ENCODE measurements at places on chromosomes 7 and 10. TPM values are rescaled to one million over a fixed set of nuclear protein-coding genes. Genes with fewer than 3 reads are reported as not detected.

Gene ATAD1
- total RNA-seq, result 50.2 TPM

Gene CCDC6
- total RNA-seq, result 61.5 TPM

Gene MKRN1
- total RNA-seq, result 73.6 TPM

Gene ELFN1
- total RNA-seq, result not detected

Gene GDF2
- not detected for total RNA-seq

Gene TWIST1
- total RNA-seq, result 1.2 TPM

Gene INA
- 0.87 TPM for total RNA-seq

Gene KLF14
- total RNA-seq, result not detected

Gene FAM171A1
- 2.9 TPM for total RNA-seq

Gene MYOF
- 33.2 TPM for total RNA-seq

Gene SSC4D
- 0.71 TPM for total RNA-seq

- DNase-seq, result no peak
- H3K4me1 ChIP-seq, result no peaks in the 10 kb centered on the region
- no peak overlapping the region for H3K4me3 ChIP-seq
- H3K27me3 ChIP-seq, result peaks cover 26% of the 10 kb centered on the region
- H3K27ac ChIP-seq, result no peak overlapping the region
Measured at GRCh38 chr7:77453531-77453930, 37.4 kb upstream of the GSAP start.

- H3K4me3 ChIP-seq, result peak overlapping the region; percentile 14
- peaks cover 33% of the 10 kb centered on the region for H3K4me1 ChIP-seq
- no peak overlapping the region for H3K27ac ChIP-seq
- H3K27me3 ChIP-seq, result peaks cover 6% of the 10 kb centered on the region
Measured at GRCh38 chr10:5663692-5664427, 2.5 kb downstream of the ASB13 start.

- DNase-seq, result no peak
- H3K4me3 ChIP-seq, result no peak overlapping the region
Measured at GRCh38 chr7:112395893-112396292, 54.4 kb upstream of the IFRD1 start.

DNA sequence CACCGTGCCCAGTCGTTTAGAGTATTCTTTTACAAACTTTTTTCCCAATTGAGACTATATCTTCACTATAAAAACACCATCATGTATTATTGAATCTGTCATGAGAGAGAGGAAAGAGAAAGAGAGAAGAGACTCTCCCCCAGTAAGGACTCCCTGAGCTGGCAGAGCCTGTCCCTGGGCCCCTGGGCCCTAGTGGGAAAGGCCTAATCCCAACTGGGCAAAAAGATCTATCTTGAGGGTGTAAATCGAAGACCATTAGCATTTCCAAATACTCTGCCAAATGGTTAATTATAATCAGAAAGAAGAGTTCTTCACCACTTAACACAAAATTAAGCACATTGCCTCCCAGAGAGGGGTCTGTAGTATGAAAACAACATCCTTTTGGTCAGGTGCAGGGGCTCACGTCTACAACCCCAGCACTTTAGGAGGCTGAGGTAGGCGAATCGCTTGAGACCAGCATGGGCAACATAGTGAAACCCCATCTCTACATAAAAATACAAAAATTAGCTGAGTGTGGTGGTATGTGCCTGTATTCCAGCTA, 108.2 kb downstream of the SKIDA1 start:
- H3K27ac ChIP-seq, result no peak overlapping the region
- no peak overlapping the region for H3K4me3 ChIP-seq
- no peaks in the 10 kb centered on the region for H3K27me3 ChIP-seq
- DNase-seq, result no peak
- H3K36me3 ChIP-seq, result no peaks in the 10 kb centered on the region

GRCh38 chr7:230274-230673, 37.9 kb downstream of the FAM20C start:
- no peak overlapping the region for H3K27ac ChIP-seq
- no peak overlapping the region for H3K4me3 ChIP-seq
- no peak for DNase-seq
- no peaks in the 10 kb centered on the region for H3K4me1 ChIP-seq

DNA sequence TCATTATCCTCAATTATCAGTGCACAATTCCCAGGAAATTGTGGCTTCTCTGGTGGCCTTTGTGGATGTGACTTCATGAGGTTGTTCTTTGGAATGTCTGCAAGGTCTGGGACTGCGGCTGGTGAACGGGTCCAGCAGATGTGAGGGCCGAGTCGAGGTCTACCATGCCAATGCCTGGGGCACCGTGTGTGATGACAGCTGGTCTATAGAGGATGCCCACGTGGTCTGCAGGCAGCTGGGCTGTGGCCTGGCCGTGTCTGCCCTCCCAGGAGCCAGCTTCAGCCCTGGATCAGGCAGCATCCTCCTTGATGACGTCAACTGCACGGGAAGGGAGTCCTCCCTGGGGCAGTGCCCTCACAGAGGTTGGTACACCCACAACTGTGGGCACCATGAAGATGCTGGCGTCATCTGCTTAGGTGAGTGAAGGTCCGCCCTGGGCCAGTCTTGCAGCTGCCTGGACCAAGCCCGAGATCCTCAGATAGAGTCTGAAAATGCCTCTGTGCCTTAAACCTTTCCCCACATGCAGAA, 46.9 kb downstream of the CUZD1 start:
- no peaks in the 10 kb centered on the region for H3K36me3 ChIP-seq
- no peaks in the 10 kb centered on the region for H3K4me1 ChIP-seq
- no peak overlapping the region for H3K27ac ChIP-seq
- no peaks in the 10 kb centered on the region for H3K27me3 ChIP-seq
- no peak for DNase-seq

- peaks cover 52% of the 10 kb centered on the region for H3K36me3 ChIP-seq
- H3K4me3 ChIP-seq, result peak overlapping the region; percentile 9
- DNase-seq, result no peak
- H3K4me1 ChIP-seq, result peaks cover 63% of the 10 kb centered on the region
Measured at GRCh38 chr7:22992874-22993840, 20.8 kb downstream of the HYCC1 start.

GRCh38 chr7:100546926-100547800, 8.2 kb downstream of the AGFG2 start:
- H3K4me3 ChIP-seq, result peak overlapping the region; percentile 76
- H3K36me3 ChIP-seq, result peaks cover 52% of the 10 kb centered on the region
- DNase-seq, result no peak
- no peaks in the 10 kb centered on the region for H3K27me3 ChIP-seq
- H3K4me1 ChIP-seq, result peaks cover 76% of the 10 kb centered on the region

DNA sequence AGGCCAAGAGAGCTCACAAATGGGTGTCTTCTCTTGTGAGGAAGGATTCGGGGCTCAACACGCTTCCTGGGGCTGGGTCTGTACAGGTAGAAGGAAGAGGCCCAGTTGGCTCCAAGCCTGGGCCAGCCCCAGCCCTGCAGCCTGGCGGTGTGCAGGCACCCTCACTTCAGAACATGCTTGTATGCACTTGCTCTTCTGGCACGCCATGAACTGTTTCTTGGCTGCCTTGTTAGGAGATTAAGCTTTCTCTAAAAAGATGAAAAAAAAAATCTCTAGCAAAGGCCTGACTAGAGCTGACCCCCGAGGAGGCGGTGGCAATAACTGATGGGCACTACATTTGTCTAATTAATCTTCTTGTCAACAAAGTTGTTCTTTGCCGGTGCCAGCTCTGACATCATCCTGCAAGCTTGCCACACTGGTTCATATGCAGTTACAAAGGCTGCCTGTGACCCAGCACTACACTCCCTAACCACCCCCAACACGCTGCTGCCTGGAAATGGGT, 94.7 kb downstream of the WDR11 start:
- no peaks in the 10 kb centered on the region for H3K36me3 ChIP-seq
- H3K27ac ChIP-seq, result no peak overlapping the region
- peaks cover 19% of the 10 kb centered on the region for H3K27me3 ChIP-seq
- H3K4me3 ChIP-seq, result no peak overlapping the region
- no peak for DNase-seq
- H3K4me1 ChIP-seq, result peaks cover 7% of the 10 kb centered on the region

DNA sequence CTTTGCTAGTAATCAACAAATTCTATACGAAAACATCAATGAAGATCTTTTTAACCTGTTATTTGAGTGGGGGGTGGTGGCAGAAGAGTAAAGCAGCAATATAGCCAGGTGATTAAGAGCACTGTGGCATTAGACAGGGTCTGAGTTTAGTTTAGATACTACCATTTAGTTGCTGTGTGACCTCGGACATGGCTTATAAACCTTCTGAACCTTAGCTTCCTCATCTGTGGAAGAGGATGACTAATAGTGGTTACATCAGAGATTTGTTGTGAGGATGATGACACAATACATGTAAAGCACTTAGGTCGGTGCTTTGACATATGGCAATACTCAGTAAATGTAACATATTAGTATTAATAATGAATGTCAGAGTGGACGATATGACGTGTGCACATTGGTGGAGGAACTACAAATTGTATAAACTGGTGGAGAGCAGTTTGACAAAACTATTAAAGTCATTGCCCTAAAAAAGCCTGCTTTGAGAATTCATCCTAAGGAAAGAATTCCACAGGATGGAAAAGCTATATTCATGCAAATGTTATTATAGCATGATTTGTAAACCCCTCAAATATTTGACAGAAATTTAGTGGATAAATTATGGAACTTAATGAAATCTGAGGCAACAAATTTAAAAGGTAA, 24.3 kb downstream of the SPAG6 start:
- DNase-seq, result no peak
- no peaks in the 10 kb centered on the region for H3K36me3 ChIP-seq
- H3K27me3 ChIP-seq, result no peaks in the 10 kb centered on the region
- H3K27ac ChIP-seq, result no peak overlapping the region

- no peak overlapping the region for H3K4me3 ChIP-seq
- DNase-seq, result no peak
- peaks cover 14% of the 10 kb centered on the region for H3K4me1 ChIP-seq
- no peak overlapping the region for H3K27ac ChIP-seq
- H3K27me3 ChIP-seq, result no peaks in the 10 kb centered on the region
Measured at GRCh38 chr7:127782654-127783559, 130.9 kb downstream of the SND1 start.

GRCh38 chr7:114911411-114911810, 10.5 kb upstream of the MDFIC start:
- H3K27me3 ChIP-seq, result no peaks in the 10 kb centered on the region
- no peak for DNase-seq
- peaks cover 11% of the 10 kb centered on the region for H3K4me1 ChIP-seq
- no peak overlapping the region for H3K4me3 ChIP-seq

GRCh38 chr7:48424731-48425130, 253.5 kb downstream of the ABCA13 start:
- no peak overlapping the region for H3K4me3 ChIP-seq
- H3K27ac ChIP-seq, result no peak overlapping the region
- DNase-seq, result no peak
- H3K36me3 ChIP-seq, result no peaks in the 10 kb centered on the region
- no peaks in the 10 kb centered on the region for H3K4me1 ChIP-seq

- H3K4me3 ChIP-seq, result peak overlapping the region; percentile 92
- H3K27ac ChIP-seq, result peak overlapping the region; percentile 91
- H3K36me3 ChIP-seq, result peaks cover 62% of the 10 kb centered on the region
- peaks cover 59% of the 10 kb centered on the region for H3K4me1 ChIP-seq
Measured at GRCh38 chr7:99618726-99619125, 2.0 kb downstream of the ZSCAN25 start.

DNA sequence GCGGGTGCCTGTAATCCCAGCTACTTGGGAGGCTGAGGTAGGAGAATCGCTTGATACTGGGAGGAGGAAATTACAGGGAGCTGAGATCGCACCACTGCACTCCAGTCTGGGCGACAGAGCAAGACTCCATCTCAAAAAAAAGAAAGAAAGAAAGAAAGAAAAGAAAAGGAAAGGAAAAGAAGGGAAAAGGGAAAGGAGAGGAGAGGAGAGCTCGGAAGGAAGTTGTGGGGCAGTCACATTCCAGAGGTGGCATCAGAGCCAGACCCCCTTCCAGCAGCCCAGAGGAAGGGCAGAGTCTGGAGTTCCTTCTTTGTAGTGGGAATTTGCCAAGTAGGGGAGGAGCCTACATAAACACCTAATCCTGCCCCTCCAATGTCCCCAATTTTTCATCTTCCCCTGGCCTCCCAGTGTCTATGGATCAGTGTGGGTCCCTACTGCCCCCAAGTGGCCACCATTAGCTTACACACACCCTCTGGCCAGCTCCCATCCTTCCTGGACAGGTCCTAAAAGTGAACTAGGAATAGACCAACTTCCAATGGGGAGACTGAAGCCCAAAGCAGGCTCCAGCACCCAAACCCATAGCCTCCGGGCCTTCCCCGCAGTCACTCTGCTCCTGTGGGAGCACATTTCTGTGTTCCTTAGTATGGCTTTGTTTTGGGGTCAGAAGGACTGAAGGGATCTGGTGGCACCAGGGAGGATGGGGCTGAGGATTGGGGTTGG, 39.6 kb upstream of the HSPB1 start:
- H3K36me3 ChIP-seq, result no peaks in the 10 kb centered on the region
- H3K27ac ChIP-seq, result no peak overlapping the region
- H3K4me3 ChIP-seq, result no peak overlapping the region
- peaks cover under 1% of the 10 kb centered on the region for H3K4me1 ChIP-seq
- H3K27me3 ChIP-seq, result peaks cover 20% of the 10 kb centered on the region

- DNase-seq, result no peak
- H3K4me3 ChIP-seq, result no peak overlapping the region
- no peaks in the 10 kb centered on the region for H3K36me3 ChIP-seq
- no peaks in the 10 kb centered on the region for H3K4me1 ChIP-seq
- no peaks in the 10 kb centered on the region for H3K27me3 ChIP-seq
Measured at GRCh38 chr7:42456267-42456666, 219.3 kb upstream of the GLI3 start.

DNA sequence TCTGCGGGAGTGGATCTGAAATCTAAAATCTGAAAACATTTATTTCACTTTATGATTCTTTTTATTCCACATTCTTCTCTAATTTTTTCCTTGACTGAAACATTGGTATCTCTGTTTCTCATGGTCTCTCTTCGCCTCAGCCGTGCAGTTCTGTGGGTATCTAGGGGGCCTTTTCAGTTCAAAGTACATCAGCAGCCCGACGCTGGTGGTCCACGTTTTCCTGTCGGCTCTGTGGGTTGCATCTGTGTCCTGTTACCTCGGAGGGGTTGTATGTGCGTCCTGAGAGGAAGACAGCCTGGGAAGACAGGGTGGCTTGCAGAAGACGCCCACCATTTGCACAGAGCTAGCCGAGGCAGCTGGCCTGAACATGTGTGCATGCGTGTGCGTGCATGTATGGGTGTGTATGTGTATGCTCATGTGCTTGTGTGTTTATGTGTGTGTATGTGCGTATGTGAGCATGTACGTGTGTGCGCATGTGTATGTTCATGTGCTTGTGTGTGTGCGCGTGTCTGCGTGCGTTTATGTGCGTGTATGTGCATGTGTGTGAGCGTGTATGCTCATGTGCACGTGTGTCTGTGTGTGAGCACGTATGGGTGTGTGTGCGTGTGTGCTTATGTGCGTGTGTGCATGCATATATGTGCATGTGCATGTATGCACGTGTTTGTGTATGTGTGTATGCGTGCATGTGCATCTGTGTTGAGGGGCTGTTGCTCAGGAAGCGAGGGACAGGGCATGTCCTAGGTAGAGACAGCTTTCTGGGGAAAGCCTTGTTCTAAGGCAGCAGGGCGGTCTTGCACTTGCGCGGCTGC, 211.8 kb downstream of the ADARB2 start:
- H3K27me3 ChIP-seq, result no peaks in the 10 kb centered on the region
- H3K27ac ChIP-seq, result no peak overlapping the region
- no peaks in the 10 kb centered on the region for H3K4me1 ChIP-seq
- no peak overlapping the region for H3K4me3 ChIP-seq
- DNase-seq, result no peak
- H3K36me3 ChIP-seq, result no peaks in the 10 kb centered on the region

Measured in activated T-helper 2 cell treated with anti-CD3 and anti-CD28 coated beads, Interferon-gamma antibody, Interleukin-2, Interleukin-4, amounts not matched to agents 10 μg/mL and 5 μg/mL and 100 μg/mL, durations not matched to agents 14 hours and 24 hours and 36 hours (primary cell).